T-helper 17 cell (primary cell): ENCODE measurements at places on chromosomes 11 and 22.

- no peak for DNase-seq
Measured at GRCh38 chr11:62390722-62391121, 28.1 kb upstream of the SCGB1A1 start.

DNA sequence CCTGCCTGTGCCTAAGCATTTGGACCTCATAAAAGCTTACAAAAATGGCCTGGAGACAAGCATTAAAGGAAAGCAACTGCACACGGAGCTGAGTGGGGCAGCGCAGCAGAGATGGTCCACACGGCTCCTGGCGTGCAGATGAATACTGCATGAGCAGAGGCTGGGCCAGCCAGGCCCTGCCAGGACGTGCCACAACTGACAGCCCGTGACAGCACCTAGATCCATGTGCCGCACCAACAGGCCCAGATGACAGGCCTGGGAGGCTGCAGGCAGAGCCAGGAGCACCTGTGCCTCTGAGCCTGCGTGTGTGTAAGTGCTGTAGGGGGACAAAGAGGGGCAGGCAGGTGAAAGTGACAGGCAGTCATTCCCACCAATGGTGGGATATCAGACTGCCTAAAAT, 33.4 kb downstream of the MICAL3 start:
- DNase-seq = no peak

DNA sequence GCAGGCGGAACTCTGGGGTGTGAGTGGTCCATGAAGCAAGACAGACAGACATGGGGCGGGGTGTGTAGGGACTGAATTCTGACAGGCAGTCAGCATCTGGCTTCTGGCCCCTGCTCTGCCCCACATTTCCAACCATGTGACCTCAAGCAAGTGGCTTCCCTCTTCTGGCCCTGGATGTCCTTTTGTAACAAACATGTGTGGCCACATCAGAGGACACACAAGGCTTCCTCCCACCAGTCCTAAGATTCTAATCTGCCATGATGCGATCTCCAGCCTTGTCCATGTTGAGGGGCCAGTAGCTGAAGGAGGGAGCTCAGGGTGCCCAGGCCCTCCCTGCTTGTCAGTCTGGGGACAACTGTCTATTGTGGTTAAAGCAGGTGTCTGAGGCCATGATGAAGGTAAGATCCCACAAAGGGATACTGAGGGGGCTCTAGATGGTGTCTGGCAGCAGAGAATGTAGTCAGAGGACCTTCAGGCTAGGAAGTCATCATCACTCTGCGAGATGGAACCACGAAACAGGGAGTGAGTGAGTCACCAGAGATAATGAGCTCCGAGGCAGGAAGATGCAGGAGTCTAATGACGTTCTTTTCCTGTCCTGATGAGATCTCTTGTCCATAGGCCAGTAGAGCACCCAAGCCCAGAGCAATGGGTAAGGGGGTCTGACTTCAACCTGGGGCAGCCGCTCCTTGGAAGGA, 27.4 kb downstream of the DRD2 start:
- no peak for DNase-seq

DNA sequence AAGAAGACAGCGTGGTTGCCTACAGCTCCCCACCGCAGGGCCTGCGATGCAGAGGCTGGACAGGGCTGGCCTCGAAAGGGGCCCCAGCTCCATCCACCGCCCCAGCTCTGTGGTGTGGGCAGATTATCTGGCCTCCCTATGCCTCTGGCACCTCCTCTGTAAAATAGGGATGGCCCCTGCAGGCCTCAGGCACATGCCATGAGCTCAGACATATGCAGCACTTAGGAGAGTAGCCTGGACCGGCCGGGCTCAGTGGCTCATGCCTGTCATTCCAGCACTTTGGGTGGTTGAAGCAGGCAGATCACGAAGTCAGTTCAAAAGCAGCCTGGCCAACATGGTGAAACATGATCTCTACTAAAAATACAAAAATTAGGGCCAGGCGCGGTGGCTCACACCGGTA, 7.4 kb downstream of the APOBEC3D start:
- no peak for DNase-seq
